ENCODE measurements at places on chromosomes 12 and 14.

DNA sequence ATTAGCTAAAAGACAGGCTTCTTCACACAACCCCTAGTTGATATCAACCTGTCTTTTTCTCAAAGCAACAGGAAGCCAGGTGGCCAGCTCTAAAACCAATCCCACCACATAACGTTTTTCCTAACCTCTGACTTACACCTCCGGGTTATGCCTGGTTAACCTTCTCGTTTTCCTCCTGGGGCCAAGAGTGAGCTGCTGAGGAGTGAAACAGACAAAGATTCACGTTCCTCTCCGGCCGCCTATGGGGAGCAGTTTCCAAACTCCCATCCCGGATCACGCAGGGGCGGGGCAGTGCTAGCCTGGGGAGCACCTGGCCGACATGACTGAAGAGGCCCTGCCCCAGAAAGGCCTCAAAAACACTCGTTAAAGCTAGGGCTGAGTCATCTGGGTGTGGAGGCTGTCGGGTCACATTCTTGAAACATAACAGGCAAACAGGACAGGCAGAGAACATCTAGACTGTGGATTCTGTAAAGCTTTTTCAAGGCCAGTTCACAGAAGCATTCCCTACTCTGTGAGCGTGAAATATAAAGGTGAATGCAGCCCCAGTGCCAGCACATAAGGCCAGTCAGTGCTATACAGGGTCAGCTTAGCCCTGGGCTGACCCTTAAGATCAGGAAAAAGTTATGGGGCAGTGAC is 25.9 kb upstream of the LGALS3 start:
- peak; percentile 89 for DNase-seq

DNA sequence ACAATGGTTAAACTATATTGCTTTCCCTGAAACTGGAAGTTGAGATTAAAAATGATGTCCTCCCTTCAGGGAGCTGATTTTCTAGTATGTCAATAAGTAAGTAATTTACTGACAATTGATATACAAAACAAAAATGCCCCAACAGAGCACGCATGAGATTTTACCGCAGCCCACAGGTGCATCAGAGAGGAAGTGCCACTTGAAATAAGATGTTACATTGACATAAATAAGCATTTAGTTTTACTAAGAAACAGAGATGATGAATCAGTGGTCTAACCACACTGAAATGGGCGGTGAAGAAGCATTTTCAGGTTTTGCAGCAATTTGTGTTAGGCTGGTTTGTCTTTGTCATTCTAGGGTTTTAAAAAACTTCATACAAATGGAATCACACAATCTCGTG is 8.8 kb upstream of the CLECL1 start:
- DNase-seq = no peak

- no peak for DNase-seq
Observed at GRCh38 chr14:89957791-89958190, 2.1 kb downstream of the TDP1 start.

GRCh38 chr12:103086471-103086870 is 129.0 kb downstream of the ASCL1 start:
- DNase-seq = no peak

DNA sequence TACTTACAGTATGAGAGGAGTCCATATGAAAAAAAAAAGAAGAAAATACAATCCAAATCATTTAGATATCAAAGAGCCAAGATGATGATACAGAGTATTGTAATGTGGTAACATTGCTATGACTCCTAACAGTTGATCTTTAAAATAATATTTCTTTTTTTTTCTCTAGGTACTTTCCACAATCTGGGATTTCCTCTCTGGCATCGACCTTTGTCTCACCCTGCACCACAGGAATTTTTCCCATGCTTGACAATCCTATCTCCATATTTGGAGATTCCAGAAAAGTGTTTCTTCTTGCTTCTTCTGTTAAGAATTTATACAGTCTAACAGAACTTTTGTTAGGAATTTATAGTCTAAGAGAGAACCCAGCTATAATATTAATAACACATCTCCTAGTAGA is 184.4 kb downstream of the ITPR2 start:
- DNase-seq = peak; percentile 61

GRCh38 chr12:79689061-79689476 is 1.7 kb downstream of the PAWR start:
- DNase-seq = no peak

- no peak for DNase-seq
Observed at GRCh38 chr12:105374303-105374702, 43.8 kb downstream of the C12orf75 start.

DNA sequence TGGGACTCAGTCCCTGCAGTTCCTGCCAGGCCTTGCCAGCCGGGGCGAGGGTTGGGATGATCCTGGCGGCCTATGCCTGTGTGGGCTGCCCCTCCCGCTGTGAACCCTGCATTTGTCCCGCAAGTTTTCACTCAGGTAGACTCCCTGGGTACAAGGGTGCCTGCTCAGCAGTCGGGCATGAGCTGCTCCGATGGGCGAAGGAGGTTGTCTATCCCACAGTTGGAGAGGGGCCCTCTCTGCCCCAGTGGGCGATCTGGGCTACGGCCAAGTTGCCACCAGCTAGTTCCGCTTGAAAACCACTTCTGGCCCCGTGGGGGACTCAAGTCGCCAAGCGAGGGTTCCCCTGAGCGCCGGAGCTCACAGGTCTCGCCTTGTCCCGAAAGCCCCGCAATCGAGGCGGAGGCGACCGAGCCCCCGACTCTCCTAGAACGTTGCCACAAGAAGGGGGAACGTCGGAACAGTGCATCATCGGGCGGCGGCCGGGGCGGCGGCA is 365 bp upstream of the TPI1 start:
- DNase-seq = no peak

- no peak for DNase-seq
Observed at GRCh38 chr12:18899678-18900317, 161.9 kb downstream of the CAPZA3 start.

- no peak for DNase-seq
Observed at GRCh38 chr12:47417955-47418354, 287.9 kb downstream of the RPAP3 start.

DNA sequence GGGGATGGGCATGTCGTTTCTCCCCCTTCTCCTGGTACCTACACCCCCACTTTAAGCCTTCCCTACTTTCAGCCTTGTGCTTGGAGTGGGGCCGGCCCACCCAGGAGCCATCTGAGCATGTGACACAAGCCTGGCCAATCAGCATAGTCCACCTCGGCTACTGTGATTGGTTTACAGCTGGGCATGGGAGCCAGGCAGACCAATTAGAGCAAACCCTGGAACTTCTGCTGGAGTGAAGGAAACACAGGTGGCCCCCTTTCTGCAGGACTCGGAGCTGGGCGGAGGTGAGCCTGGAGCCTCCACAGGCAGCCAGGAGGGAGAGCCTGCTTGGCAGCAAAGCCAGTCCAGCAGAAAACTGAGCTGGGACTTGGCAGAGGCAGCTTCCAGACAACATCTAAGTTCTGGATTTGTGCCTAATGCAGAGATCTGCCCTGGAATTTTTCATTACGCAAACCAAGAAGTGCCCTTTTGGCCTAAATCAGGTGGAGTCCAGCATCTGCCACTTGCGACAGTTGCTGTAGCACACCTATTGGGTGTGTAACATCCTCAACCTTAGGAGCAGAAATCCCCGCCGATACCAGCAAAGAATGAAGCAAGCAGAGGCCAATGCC is 59.5 kb downstream of the SCARB1 start:
- peak; percentile 77 for DNase-seq

DNA sequence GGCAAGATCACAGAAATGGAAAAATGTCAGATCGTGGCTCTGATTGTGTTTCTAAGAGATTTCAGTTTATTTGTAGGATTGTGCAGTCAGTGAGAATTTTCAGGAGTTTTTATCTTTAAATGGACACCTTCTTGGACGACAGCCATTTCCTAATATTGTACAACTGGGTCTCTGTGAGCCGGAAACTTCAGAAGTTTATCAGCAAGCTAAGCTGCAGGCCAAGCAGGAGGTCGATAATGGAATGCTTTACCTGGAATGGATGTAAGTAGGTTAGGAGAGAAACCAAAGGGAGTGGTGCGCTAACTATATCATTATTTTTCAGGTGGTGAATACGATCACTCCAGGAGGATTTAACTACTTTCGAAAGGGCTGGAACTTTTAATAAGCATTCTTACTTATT is 26.4 kb downstream of the APAF1 start:
- DNase-seq = no peak

DNA sequence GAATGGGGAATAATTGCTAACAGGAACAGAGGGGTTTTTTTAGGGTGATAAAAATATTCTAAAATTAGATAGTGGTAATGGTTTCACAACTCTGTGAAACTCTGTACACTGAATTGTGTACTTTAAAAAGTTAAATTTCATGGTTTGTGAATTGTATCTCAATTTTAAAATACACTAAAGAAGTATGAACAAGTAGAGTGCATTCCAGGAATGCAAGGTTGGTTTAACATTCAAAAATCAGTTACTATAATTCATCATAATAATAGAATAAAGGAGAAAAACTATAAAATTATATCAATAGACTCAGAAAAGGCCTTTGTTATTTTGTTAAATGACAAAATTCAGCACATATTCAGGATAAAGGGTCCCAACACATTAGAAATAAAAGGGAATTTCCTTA is 11.1 kb upstream of the BATF start:
- DNase-seq = no peak

- DNase-seq = no peak
Observed at GRCh38 chr12:49636979-49637755, 13.8 kb downstream of the PRPF40B start.

DNA sequence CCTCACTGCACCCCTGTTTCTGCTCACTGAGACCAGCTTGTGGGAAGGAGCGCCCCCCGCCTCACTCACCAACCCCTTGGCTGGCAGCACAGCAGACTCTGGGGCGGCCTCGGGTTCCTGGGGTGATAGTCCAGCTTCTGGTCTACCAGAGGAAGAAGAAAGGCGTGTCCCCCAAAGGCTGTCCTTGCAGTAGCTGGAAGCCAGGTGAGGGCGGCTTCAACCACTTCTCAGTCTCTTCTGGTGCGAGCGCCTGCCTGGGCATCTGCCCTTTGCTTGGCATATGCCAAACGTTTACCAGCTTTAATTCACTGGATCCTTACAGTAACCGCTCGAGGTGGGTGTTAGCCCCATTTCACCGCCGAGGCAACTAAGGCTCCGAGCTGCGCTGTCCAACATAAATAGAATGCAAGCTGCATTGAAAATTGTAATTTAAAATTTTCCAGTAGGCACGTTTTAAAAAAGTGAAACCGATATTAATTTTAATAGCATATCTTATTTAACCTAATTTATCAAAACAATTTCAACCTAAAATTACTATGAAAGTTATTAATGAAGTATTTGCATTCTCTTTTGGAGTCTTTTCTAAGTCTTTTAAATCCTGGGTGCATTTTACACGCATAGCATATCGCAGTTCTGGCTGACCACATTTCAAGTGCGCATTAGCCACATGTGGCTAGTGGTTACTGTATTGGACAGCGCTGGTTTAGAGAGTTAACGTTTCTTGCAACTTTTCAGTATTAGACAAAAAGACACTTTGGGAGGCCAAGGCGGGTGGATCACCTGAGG is 872 bp downstream of the FAM177A1 start:
- peak; percentile 8 for DNase-seq

DNA sequence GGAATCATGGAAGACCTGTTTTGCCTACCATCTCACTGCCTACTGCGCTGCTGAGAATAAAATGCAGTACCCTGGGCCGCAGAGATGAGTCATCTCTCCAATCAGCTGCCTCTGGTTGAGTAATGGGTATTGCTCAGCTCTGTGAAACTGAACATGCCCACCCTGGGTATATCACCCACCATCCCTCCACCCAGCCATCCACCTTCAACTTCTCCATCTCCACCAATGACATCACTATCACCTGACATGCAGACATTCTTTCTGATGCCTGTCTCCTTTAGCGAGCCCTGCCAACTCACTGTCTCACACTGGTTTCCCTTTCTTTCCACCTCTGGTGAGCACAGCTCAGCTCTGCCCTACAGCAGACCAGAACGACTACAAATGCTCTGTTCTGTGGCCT is 33.6 kb downstream of the E2F7 start:
- DNase-seq = peak; percentile 52

GRCh38 chr12:91984556-91984955 is 161.1 kb downstream of the BTG1 start:
- DNase-seq = peak; percentile 47

- no peak for DNase-seq
Observed at GRCh38 chr12:117595751-117596150, 234.3 kb upstream of the NOS1 start.

- DNase-seq = no peak
Observed at GRCh38 chr12:3247629-3248161, 170.5 kb downstream of the TSPAN9 start.

DNA sequence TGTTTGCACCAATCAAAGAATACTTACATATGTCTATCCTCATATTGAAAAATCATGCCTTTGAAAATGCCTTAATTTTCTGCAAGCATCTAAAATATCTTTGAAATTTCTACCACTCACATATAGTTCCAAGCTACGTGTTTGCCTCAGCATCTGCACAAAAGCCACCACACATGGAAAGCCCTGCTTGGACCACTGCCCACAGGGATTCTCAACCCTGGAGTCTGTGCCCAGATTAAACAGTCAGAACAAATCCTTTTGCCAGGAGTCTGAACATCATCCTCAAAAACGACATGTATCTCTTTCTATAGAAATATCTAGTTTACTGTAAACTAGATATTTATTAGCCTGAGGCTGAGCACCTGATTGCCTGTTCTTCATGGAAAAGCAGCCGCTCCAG is 32.6 kb downstream of the ARMH4 start:
- no peak for DNase-seq

DNA sequence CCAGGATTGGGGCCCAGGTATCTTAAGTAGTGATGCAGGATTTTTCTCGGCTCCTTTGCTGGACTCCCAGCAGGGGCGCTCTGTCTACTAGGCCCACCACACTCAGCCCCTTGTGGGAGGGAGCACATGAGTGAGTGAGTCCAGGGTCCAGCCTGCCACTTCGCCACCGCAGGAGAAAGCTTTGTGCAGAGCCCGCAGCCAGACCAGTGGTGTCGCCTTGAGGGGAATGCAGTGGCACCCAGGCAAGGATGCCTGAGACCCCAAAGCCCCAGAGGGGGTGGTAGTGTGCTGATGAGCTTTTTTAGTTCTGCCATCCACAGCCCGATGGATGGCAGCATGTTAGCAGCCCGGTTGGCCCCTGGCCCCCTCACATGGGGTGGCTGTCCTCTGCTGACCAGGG is 5.4 kb upstream of the MRPS35 start:
- DNase-seq = no peak

DNA sequence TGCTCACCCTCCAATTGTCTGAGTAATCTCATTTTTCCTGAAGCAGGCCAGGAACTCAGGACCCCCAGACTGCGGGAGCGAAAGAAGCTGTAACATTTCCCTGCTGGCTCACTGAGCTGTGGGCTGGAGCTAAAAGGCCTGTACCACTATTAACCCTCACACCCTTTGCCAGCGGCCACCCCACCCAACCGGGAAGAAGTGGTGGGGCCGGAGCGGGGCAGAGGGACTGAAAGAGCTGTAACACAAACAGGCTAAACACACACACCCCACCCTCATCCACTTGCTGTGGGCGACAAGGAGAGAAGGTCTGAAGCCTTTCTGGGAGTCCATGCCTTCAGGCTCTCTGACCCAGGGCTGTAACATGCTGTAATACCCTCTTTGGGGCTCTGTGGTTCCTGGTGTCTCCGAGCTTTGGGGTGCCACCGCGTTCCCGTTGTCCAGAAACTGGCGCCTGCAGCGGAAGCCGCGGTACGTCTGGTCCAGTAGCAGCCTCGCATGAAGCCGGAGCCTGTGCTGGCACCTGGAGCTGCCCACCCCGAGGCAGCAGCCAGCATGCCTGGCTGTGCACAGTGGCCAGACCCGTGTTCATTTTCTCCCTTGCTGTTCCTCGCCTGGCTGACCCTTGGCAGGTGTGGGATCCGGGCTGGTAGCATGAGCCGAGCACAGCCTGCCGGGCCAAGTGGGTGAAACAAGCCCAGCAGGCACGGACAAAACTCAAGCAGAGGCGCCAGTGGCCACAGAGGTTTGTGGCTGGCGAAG is 345.5 kb upstream of the MGAT4C start:
- DNase-seq = no peak
